Nasal cavity respiratory epithelium epithelial cell of viscerocranial mucosa (primary cell): ENCODE measurements at places on chromosomes 4 and X. TPM values are rescaled to one million over a fixed set of nuclear protein-coding genes. Genes with fewer than 3 reads are reported as not detected.

Gene GLOD5
- not detected in 2 replicates for total RNA-seq

Gene PHEX
- total RNA-seq = 1.7 and 3.4 TPM in 2 replicates

Gene GAGE1
- not detected in 2 replicates for total RNA-seq

Gene UGT2B10
- not detected in 2 replicates for total RNA-seq

Gene BEX1
- not detected in 2 replicates for total RNA-seq

Gene CRLF2
- total RNA-seq = not detected in 2 replicates

Gene NWD2
- 0.07 and 0.34 TPM in 2 replicates for total RNA-seq

Gene OGT
- 113 and 118 TPM in 2 replicates for total RNA-seq

Gene PRICKLE3
- 19.5 and 38.1 TPM in 2 replicates for total RNA-seq

Gene CTSO
- total RNA-seq = 1.7 and 7.6 TPM in 2 replicates

Gene UNC5C
- total RNA-seq = not detected in 2 replicates

Gene SLC6A14
- total RNA-seq = 9.5 and 19.8 TPM in 2 replicates

Gene TMPRSS11A
- total RNA-seq = under 0.01 and 0.50 TPM in 2 replicates

Gene BANK1
- total RNA-seq = 0.34 and 1.1 TPM in 2 replicates

Gene NMU
- 4.7 and 13.7 TPM in 2 replicates for total RNA-seq

Gene GPR119
- not detected in 2 replicates for total RNA-seq
